ENCODE measurements at places on chromosomes 12 and 14.

DNA sequence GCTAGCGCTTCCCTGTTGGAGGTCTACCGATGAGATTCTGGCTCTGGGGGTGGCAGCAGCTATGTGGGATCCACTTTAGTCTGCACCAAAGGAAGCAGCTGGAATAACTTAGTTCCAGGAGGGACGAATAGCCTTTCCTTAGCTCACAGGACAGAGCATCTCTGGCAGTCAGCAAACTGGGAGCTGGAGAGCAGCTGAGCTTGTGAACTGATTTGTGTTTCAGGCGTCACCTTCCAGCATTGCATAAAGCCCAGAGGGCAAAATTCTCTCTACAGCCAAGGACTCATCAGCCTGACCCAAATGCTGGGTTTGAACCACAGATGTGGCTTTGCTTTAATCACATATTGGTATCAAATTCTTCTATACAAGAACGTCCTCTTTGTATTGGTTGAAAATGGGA, 81.9 kb upstream of the PELI2 start:
- no peak for DNase-seq

GRCh38 chr14:56751471-56751870, 58.8 kb downstream of the OTX2 start:
- DNase-seq, result no peak

DNA sequence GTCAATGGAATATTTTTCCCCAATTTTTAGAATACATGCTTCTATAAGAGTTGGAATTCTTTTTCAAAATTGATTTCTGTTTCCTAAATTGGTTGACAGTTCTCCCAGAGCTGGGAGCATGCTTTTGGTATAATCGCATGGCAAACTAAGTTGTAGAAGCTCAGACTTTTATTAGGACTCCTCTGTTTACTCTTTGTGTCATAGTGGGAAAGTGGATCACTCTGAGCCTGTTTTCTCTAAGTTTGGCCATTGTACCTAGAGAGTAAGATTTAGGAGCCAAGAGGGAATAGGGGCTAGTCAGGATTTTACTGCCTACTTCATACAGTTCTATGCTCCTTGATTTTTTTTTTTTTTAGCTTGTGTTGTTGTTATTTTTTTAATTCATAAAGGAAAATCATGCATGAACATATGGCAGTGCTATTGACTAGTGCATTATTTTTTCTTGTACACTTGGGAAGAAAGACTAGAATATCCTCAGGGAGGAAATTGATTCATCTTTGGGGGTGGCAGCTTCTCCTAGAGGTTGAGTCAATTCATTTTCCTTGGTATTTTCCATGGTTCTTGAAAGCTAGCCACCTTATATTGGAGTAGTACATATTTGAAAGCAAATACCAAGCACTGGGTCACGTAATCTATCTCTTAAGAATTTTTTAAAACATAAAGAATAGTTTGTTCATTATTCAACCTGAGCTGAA, 77.7 kb upstream of the TRAF3 start:
- no peak for DNase-seq

GRCh38 chr12:4331842-4332241, 10.8 kb downstream of the TIGAR start:
- no peak for DNase-seq

DNA sequence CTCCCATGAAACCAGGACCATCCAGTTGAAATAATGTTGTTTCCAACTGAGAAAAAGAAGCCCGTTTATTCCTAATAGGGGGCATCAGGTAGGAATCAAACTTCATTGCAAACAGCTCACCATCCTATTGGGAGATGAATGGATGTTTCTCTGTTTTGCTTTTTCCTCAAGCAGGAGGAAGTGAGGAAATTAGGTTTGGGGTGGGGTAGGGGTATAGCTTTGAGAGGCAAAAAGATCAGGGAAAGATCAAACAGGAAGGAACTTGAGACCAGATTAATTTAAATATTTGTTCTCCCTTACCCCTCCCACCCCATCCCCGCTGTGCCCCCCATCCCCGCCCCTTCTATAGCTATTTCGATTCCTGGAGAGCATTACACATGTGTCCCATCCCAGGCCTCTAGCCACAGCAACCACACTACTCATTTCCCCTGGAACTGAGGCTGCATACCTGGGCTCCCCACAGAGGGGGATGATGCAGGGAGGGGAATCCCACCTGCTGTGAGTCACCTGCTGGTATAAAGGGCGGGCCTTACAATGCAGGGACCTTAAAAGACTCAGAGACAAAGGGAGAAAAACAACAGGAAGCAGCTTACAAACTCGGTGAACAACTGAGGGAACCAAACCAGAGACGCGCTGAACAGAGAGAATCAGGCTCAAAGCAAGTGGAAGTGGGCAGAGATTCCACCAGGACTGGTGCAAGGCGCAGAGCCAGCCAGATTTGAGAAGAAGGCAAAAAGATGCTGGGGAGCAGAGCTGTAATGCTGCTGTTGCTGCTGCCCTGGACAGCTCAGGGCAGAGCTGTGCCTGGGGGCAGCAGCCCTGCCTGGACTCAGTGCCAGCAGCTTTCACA, at the start of gene IL23A:
TSS of gene IL23A (plus strand) at position 577 of the 850 bp plus-strand sequence. CDS start at position 738, 161 bp downstream.
- DNase-seq, result peak; percentile 63

- DNase-seq, result no peak
Measured at GRCh38 chr14:67863223-67863622, 43.6 kb downstream of the RAD51B start.

DNA sequence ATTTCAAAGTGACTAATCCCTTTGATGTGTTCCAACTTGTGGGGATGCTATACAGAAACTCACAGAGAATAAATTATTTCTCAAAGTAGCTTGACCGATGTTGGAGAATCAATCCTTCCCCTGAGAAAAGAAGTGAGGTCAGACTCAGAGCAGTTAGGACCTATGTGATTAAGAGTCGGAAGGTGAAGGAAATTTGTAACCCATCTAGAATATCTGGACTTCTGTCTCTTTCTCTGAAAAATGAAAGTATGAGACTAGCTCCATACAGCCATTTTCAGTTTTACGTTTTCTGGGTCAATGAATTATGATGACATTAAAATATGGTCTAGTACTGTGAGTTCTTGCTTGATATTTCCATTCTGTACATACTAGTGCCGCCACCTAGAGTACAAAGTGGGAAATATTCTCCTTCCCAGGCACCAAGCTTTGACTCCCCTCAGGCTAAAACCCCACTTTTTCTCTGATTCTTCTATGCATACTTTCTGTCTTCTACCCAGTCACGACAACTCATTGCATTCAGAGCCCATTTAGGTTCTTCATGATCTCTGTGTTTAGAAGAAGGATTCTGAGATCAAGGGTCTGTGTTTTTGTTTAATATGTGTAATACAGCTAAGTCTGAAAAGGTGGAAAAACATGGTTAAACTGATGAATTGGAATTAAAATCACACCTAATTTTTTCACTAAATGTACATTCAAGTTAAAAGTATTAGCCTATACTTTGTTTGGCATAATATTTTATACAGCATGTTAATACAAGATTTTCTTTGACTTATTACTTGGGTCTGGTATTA, 6.9 kb upstream of the NTS start:
- no peak for DNase-seq

DNA sequence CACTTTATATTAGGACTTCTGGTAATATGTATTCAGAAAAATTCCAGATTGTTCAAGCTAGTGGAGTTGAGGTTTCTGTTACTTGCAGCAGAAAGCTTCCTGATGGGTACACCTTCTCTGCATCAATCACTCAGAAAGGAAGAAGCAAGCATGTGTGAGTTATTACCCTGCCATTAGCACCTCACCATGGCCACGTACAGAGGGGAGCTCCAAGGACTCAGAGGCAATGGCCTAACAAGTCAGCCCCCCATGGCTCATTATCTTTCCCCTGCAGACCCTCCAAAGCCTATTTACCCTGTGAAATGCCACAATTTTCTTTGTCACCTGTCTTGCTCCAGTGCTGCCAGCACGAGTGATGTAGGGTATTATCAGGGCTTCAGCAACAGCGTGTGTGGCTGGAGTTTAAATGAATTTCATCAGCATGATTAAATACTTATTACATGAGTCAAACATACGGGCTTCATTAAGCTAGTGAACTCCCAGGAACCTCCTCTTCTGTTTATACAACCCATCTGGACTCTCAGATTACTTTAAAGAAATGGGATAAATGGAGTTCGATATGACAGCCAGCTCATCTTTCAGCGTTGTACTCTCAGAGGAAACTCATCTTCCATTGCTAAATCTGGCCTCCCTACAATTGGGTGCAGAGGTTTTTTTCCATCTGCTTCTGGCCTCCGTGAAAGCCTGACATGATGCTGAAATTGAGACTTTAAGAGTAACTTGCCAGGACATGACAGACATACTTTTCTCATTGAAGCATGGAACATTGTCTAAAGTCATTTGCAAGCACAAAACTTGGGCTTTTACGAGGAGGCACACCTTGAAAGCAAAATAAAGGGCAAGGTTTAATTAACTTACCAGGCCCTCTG, 135.9 kb downstream of the TMEM30B start:
- no peak for DNase-seq

DNA sequence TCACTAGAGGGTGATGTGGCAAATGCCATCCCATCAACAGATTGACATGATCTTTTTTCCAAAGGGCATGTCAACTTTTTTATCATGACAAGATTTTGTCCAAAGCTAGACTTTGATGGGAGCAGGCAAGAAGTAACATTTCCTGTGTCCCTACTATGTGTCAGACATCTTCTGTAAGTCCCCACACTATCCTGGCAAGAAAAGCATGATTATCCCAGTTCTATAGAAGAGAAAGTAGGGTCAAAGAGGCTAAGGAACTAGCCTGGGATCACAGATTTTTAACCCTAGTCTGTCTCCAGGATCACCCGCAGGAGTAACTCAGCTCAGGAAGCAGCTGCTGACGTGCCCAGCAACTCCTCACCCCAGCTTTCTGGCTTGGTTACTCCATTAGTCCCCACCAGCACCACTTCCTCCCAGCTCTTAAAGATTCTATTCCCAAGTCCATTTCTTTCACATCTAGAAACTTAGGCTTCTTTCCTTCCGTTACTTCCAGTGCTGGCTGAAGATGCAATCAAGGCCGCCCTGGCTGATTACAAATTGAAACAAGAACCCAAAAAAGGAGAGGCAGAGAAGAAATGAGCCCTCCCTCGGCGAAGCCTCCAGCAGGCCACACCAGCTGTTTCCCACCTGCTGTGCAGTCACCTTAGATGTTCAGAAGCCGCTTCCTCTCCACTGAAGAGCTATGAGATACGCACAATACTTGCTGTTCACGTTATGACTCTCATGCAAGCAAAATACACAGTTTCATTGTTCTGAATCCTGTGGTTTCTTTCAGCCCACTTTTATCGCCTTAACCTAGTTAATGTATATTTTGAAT, 6.2 kb downstream of the ISCU start:
- peak; percentile 44 for DNase-seq

- DNase-seq, result no peak
Measured at GRCh38 chr14:88225721-88226120, 97.3 kb downstream of the KCNK10 start.

DNA sequence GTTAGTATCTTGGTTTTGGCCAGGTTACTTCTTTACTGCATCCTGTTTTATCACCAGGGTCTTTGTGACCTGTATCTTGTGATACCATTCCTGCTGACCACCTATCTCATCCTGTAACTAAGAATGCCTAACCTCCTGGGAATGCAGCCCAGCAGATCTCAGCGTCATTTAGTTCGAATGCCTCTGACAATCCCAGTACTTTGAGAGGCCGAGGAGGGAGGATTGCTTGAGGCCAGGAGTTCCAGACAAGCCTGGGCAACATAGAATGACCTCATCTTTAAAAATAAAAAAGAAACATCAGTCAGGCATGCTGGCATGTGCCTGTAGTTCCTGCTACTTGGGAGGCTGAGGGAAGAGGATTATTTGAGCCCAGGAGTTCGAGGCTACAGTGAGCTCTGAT, 206.5 kb downstream of the SUDS3 start:
- DNase-seq, result no peak

DNA sequence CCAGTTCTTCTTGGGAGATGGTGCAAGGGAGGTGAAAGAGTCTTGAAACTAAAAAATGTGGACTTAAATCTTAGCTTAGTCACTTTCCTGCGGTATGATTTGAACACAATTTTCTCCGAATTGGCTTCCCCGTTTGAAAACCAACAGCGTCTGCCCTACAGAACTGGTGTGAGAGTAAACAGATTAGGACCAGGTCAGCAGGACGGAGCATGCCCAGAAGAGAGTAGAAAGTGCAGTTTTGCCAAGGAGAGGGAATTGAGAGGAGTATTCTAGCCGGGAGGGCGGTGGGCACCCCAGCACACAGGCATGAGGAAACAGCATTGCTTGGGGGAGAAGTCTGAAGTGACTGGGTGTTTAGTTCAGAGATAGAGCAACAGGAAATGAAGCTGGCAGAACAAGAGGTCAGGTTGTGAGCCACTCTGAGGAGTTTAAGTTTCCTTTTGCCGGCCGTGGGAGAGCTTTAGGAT, 927.1 kb downstream of the VRK1 start:
- DNase-seq, result no peak

DNA sequence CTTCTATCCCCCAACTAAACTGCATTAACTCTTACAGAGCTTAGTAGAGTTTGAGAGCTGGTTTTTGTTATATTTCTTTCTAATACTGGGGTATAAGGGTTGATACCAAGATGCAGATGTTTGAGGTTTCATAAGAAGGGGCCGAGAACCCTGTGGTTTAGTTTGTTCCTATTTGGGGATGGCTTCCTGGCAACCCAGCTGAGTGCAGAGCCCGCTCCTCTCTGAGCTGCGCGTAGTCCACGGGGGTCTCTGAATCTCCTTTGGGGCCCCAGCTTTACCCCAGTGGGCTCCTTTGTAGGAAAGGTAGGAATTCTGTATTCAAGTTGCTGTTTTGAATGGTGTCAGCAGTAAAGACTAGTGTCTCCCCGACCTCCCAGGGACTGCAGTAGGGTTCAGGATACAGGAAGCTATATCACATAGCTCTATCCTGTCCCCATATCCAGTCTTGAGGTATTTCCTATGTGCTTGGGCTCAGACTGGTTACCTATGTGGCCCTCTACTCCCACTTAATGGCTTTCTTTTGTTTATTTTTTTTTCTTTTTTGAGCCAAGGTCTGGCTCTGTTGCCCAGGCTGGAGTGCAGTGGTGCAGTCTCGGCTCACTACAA, 25.4 kb downstream of the PLXNC1 start:
- DNase-seq, result no peak

GRCh38 chr12:3446653-3447270, 44.2 kb upstream of the PRMT8 start:
- DNase-seq, result no peak

GRCh38 chr12:12716793-12717585, at the start of gene CDKN1B:
TSS of gene CDKN1B (plus strand) at chr12:12717368. CDS start at chr12:12717840, 472 bp downstream.
- DNase-seq, result peak; percentile 76

DNA sequence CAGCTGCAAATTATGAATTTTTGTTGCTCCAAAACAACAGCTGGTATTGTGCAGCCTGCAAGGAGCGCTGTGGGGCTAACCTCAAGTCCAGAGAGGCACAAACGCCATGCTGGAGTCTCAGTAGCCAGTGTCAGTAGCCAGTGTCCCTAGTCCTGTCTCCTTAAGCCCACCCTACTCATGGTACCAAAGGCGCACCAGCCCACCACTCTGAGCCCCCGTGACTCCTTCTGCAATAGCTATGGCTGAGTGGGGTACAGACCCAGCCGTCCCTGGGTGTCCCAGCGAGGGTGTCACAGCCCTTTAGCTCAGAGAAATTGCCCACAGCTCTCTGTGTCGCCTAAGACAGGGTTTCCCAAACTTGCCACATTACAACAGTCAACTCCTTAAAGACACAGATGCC, 65.2 kb downstream of the ARL6IP4 start:
- no peak for DNase-seq

All from stimulated activated CD4-positive, alpha-beta T cell treated with anti-CD3 and anti-CD28 coated beads, Interleukin-1b, Interleukin-23, amount 100 ng/mL, for 4 hours (primary cell).